ENCODE measurements at places on chromosomes 7 and 10.

DNA sequence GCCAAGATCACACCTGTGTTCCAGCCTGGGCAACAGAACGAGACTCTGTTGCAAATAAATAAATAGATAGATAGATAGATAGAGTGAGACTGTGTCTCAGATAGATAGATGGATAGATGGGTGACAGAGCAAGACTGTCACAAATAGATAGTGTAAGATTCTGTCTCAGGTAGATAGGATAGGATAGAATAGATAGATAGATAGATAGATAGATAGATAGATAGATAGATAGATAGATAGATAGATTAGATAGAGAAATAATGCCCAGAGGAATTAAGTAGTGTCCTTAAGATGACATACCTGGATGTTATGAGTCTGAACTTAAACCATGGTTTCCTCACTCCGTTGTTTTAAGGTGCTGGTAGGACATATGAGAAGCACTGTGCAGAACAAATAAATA is 8.0 kb downstream of the PLEKHA8 start:
- DNase-seq, result no peak

DNA sequence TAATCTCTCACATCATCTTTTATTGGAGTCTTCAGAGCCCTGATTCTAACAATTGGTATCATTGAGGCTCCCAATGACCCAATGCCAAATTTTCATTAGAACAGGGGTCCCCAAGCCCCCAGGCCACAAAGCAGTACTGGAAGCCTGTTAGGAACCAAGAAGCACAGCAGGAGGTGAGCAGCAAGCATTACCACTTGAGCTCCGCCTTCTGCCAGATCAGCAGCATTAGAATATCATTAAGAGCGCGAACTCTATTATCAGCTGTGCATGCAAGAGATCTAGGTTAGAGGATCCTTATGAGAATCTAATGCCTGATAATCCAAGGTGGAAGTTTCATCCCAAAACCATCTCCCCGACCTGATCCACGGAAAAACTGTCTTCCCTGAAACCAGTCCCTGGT is 23.1 kb downstream of the KIF5B start:
- no peak for DNase-seq

GRCh38 chr7:28418311-28418710 is 6.0 kb downstream of the CREB5 start:
- no peak for DNase-seq

DNA sequence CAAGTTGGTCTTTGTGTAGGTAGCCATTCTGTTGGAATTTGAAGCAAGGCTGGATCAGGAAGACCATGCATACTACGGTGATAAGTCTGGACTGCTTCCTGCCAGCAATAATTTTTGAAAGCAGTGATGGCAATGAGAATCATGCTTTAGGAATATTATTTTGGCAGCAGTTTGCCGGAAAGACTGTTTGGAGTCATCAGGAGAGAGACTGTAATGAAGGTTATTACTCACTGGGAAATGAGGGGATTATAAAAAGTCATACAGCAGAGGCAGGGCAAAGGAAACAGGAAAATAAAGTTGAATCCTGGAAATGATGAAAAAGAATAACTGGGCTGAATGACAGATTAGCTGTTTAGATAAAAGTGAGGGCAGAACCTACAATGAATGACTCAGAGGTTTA is 1136.8 kb upstream of the AUTS2 start:
- DNase-seq, result no peak

DNA sequence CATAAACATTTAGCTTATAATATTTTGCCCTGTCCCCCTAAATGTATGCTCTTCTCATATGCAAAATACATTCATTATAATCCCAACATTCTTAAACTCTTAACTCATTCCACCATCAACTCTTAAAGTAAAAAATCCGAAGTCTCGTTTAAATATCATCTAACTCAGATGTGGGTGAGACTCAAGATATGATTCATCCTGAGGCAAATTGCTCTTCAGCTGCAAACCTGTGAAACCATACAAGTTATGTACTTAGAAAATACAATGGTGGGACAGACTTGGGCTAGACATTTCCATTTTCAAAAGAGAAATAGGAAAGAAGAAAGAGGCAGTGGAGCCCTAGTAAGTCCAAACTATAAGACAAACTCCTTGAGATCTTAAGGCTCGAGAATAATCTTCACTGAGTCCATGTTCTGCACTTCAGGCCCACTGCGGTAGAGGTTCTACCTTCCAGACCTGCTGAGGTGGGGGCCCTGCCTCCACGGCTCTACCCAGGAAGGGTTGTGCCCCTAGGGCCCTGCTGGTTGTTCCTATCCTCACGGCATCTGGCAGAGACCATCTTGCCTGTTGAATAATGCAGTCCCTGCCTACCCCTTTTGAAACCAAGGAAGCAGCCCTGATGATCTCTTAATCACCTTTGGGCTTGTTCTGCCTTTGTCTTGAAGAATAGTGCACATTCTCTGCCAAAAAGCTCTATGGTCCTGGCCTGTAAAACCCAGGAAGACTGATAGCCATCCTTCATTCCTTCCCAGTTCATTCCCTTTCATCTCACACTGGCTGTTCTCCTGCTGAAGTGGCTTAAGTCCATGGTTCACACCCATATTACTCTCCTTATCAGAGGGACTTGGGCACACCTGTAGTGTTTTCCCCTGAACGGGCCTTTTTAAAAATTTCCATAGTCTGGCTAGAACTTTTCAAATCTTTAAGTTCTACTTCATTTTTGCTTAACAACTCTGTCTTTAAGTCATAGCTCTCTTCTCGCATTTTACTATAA is 37.3 kb downstream of the INPP5F start:
- DNase-seq, result no peak

Measured in CD4-positive, alpha-beta memory T cell (primary cell).